Gastrocnemius medialis (tissue), 4 donors: ENCODE measurements at places on chromosomes 6 and 20. TPM values are rescaled to one million over a fixed set of nuclear protein-coding genes. Genes with fewer than 3 reads are reported as not detected.

DNA sequence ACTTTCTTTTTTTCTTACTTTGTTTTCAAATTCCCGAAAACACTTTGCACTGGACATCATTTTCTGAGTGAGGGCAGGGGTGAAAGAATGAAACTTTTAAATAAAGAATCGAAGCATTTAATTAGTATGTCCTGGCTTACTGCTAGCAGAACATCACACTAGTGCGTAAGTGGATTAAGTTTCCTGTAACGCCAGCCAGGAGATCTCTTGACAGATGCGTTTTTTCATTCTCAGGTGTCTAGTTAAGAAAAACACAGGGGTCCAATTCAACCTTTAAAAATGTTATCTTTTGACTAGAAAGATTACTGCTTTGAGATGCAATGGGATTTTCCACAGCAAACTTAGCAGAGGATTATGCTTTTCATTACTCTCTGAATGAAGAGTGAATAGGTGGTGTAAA is 858.8 kb upstream of the EPHA7 start:
- no peak overlapping the region for H3K27ac ChIP-seq
- H3K4me3 ChIP-seq, result no peak overlapping the region
- no peak for DNase-seq
- H3K27me3 ChIP-seq, result no peaks in the 10 kb centered on the region
- H3K36me3 ChIP-seq, result no peaks in the 10 kb centered on the region

DNA sequence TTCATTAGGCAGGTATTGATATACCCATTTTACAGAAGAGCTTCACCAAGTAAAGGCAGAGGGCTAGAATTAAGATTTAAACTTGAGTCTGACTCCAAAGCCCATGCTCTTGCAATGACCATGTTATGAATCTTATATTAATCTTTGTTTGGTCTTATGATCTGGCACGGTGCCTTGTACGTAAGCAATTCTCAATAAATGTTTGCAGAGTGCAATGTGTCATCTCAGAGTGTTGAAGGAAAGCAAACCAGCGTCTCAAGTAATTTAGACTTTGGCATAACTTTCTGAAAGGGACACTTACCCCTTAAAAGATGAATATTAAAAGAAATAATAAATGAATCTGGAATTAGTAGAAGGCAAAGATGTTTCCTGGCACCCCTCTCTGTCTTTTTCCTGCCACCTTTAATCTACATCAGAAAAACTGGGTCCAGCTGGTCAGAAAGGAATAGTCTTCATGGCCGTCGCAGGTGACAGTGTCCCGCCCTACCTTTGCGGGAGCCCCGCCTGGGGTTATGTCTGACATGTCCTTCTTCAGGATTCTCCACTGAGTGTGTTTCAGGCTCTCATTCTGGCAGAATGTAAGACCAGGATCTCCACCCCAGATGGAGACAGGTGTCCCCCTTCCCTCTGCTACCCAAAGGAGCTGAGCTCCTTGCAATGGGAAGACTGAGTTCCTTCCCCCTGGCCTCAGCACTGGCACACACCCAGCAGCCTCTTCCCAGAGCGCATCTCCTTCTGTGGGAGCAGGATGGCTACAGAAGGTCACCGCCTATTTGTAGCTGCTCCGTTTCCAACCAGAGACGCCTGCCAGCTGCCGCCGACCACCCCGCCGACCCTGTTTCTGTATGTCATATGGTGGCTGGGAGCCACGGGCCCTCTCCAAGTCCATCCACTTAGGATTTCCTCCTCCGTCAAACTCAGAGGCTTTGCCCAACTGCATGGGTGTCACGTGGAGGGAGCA is 266.3 kb upstream of the ECI2 start:
- H3K27ac ChIP-seq, result peak overlapping the region; percentile 92
- H3K4me1 ChIP-seq, result peaks cover 60% of the 10 kb centered on the region
- H3K36me3 ChIP-seq, result no peaks in the 10 kb centered on the region

DNA sequence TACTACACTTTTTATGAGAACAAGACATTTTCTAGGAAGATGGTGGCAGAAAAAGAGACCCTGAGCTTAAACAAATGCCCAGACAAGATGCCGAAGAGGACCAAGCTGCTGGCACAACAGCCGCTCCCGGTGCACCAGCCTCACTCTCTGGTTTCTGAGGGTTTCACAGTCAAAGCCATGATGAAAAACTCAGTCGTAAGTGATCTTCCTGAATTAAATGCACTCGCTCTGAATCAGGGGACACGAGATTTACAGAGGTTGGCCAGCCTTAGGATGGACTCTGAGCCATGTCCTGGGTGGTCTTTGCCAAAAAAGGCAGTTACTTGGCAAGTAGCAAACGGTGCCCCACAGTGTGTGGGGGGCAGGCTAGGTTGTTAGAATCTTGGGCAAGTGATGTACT is 423 bp downstream of the PACRG start:
- no peaks in the 10 kb centered on the region for H3K36me3 ChIP-seq
- H3K27me3 ChIP-seq, result no peaks in the 10 kb centered on the region
- H3K4me1 ChIP-seq, result peaks cover 8% of the 10 kb centered on the region
- no peak overlapping the region for H3K27ac ChIP-seq

Gene CALHM6
- total RNA-seq, result 0.91 TPM

- no peaks in the 10 kb centered on the region for H3K36me3 ChIP-seq
- H3K4me3 ChIP-seq, result no peak overlapping the region
- no peak for DNase-seq
- H3K27me3 ChIP-seq, result peaks cover 6% of the 10 kb centered on the region
- no peak overlapping the region for H3K27ac ChIP-seq
These were observed 14.7 kb downstream of the FOXF2 start for GRCh38 chr6:1403851-1404712.

GRCh38 chr6:97913721-97914120 is 630.7 kb upstream of the MMS22L start:
- H3K27ac ChIP-seq, result no peak overlapping the region
- no peaks in the 10 kb centered on the region for H3K4me1 ChIP-seq
- no peak for DNase-seq
- no peaks in the 10 kb centered on the region for H3K36me3 ChIP-seq
- H3K27me3 ChIP-seq, result no peaks in the 10 kb centered on the region

DNA sequence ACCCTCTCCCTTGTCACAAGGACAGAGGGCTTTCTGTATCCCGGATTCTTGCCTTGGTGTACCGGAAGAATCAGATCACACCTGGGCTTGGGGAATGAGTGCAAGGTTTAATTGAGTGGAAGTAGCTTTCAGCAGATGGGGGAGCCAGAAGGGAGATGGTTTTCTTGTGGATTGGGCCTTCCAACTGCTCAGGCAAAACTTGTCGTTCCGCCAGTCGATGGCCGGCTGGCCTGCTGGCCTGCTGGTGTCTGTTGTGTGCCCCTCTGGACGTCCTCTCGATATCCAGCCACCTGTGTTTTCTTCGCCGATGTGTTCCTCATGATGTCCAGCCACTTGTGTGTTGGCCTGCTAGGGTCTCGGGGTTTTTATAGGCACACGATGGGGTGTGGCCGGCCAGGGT is 168.1 kb downstream of the CDKAL1 start:
- no peak overlapping the region for H3K4me3 ChIP-seq
- no peak for DNase-seq
- no peak overlapping the region for H3K27ac ChIP-seq
- no peaks in the 10 kb centered on the region for H3K36me3 ChIP-seq
- peaks cover 3% of the 10 kb centered on the region for H3K4me1 ChIP-seq
- H3K27me3 ChIP-seq, result no peaks in the 10 kb centered on the region

GRCh38 chr6:107534571-107535141 is 44.7 kb downstream of the SOBP start:
- peaks cover 11% of the 10 kb centered on the region for H3K4me1 ChIP-seq
- DNase-seq, result no peak
- H3K4me3 ChIP-seq, result no peak overlapping the region
- H3K27ac ChIP-seq, result no peak overlapping the region

- peaks cover 3% of the 10 kb centered on the region for H3K4me1 ChIP-seq
- H3K4me3 ChIP-seq, result no peak overlapping the region
- DNase-seq, result no peak
- H3K27ac ChIP-seq, result no peak overlapping the region
- peaks cover 21% of the 10 kb centered on the region for H3K36me3 ChIP-seq
- no peaks in the 10 kb centered on the region for H3K27me3 ChIP-seq
These were observed 43.7 kb upstream of the MAP7 start for GRCh38 chr6:136593748-136594490.

- peak within 1 kb of the TSS; percentile 71 for H3K27ac ChIP-seq
- peak; percentile 67 for DNase-seq
These were observed at the start of gene PROCR for GRCh38 chr20:35171753-35172433. Gene PROCR, plus strand, starts transcription at chr20:35172072. Its CDS starts 83 bp downstream, at chr20:35172155.

Gene HLA-DPB1
- 27.4 TPM for total RNA-seq

Gene CCN6
- not detected for total RNA-seq

- no peaks in the 10 kb centered on the region for H3K36me3 ChIP-seq
- no peak overlapping the region for H3K27ac ChIP-seq
- DNase-seq, result no peak
- peaks cover 4% of the 10 kb centered on the region for H3K27me3 ChIP-seq
- no peaks in the 10 kb centered on the region for H3K4me1 ChIP-seq
- H3K4me3 ChIP-seq, result no peak overlapping the region
These were observed 181.8 kb downstream of the TTLL2 start for GRCh38 chr6:167506443-167507301.

GRCh38 chr6:27312146-27312949 is at the start of gene POM121L2:
Gene POM121L2, minus strand, starts transcription at chr6:27312273. Its CDS starts 103 bp downstream, at chr6:27312170.
- H3K36me3 ChIP-seq, result no peaks in the 10 kb centered on the region
- H3K4me1 ChIP-seq, result no peaks in the 10 kb centered on the region
- H3K27ac ChIP-seq, result no peak within 1 kb of the TSS
- H3K27me3 ChIP-seq, result peaks cover 46% of the 10 kb centered on the region
- peak within 1 kb of the TSS; percentile 37 for H3K4me3 ChIP-seq

DNA sequence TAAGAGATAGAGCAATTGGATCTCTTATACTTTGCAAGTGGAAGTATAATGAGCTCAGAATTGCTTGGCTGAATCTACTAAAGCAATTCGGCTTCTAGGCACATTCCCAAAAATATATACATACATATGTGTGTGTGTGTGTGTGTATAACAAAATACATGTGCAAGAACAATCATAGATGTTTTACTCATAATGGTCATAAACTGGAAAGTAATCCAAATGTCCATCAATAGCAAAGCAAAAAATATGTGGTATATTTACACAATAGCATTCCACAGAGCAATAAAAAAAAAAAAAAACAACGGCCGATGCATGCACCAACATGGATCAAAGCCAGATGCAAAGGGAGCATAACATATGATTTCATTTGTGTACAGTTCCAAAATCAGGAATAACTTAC is 707.9 kb downstream of the RFPL4B start:
- H3K27me3 ChIP-seq, result no peaks in the 10 kb centered on the region
- peaks cover 3% of the 10 kb centered on the region for H3K4me1 ChIP-seq
- no peak for DNase-seq

DNA sequence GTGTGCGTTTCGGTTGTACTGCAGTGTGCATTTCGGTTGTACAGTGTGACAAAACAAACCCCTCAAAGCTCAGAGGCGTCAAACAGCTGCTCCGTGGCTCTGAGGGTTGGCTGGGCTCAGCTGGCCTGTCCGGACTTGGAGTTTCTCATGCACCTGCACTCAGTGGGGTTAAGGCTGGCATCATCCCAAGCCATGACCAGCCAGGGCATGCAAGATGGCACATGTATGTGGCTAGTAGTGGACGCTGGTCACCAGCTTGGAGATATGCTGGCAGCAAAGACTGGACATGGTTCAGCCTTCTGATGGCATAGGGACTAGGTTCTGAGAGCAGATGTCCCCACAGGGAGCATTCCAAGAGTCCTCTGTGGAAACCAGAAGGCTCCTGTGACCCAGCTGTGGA is 187.2 kb downstream of the CDH4 start:
- no peak for DNase-seq
- H3K27me3 ChIP-seq, result no peaks in the 10 kb centered on the region
- H3K4me3 ChIP-seq, result no peak overlapping the region
- no peak overlapping the region for H3K27ac ChIP-seq

DNA sequence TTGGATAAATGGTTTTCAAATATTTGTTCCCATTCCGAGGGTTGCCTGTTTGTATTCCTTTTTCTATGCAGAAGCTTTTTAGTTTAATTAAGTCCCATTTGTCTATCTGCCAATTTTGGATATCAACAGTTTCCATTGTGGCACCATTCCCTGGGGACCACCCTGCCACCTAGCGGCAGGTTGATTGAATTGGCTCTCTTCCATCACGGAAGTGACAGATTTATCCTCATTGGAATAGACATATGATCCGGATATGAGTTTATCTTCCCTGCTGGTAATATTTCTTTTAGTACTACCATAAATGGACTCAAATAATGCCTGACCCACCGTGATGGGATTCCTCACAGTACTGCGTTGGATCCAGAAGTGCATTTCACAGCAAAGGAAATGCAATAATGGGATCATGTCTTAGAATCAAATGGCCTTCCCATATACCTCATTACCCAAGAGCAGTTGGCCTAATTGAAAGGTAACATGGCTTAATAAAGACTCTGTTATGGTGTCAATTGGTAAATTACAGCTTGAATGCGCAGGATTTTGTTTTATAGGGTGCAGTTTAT is 327.0 kb downstream of the BMP2 start:
- no peak overlapping the region for H3K4me3 ChIP-seq
- no peaks in the 10 kb centered on the region for H3K4me1 ChIP-seq
- H3K36me3 ChIP-seq, result no peaks in the 10 kb centered on the region
- no peak overlapping the region for H3K27ac ChIP-seq

Gene ZBTB9
- 2.2 TPM for total RNA-seq

Gene KCNB1
- total RNA-seq, result 34.7 TPM

Gene TOX2
- total RNA-seq, result 0.20 TPM
